ENCODE measurements at places on chromosomes 7 and 10.

DNA sequence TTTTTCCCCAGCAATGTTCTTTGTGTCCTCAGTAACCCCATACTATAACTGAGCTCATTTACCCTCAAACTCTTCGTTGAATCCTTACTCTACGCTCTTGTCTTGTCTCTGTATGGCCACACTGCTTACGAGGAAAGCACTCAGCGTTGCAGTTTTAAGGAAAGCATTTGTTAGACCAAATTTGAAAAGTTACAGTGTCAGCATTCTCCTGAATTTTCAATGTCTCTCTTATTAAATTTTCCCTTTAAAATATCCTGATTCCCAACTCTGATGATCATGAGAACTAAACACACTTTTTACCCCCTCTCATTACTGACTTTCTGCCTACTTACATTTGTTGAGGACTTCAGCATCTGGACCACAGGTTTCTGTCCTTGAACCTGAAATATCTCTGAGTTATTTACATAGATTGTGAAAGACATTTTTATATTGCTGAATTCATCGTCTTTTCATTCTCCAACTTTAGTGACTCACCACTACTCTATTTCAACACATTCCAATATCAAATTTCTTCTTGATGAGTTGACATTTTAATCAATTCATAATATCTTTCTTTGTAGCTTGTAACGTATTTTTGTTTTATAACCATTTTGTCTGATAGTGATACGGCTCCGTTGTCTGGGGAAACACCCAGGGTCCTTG is 19.8 kb upstream of the VWDE start:
- no peak for DNase-seq

DNA sequence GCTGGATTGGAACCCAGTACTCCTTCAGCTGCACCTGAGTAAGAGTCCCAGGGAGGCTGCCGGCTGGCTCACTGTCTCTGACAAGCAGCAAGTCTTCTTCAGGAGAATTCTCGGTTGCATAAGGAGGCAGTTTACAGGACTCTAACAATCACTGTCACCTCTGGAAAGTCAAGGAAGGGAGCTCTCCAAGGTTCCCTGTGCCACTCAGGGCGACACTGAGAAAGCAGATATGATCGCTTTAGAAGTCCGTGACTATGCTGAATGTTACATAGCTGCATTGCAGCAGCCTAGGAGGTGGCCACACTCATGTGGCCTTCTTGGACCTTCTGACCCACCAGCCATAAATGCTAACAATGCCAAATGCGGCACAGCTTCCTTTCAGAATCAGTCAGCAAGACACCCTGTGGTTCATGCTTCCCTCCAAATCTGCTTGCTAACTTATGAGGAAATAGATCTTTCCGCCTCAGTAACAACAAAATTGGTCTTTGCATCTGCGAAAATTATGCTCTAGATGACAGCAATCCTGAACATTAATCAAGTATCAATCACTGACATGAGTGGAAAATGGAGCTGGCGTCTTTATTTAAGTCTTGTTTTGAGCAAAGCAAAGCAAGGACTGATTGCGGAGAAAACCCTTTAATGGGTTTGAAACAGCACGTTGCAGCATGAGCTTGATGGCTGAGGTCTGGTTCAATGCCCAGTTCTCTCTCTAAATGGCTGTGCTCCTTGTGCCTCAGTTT is 132.9 kb downstream of the ATXN7L1 start:
- no peak for DNase-seq

- no peak for DNase-seq
These were observed 192.0 kb downstream of the ADK start for GRCh38 chr10:74342991-74343390.

- DNase-seq, result no peak
These were observed 73.6 kb downstream of the EPC1 start for GRCh38 chr10:32273336-32273735.

DNA sequence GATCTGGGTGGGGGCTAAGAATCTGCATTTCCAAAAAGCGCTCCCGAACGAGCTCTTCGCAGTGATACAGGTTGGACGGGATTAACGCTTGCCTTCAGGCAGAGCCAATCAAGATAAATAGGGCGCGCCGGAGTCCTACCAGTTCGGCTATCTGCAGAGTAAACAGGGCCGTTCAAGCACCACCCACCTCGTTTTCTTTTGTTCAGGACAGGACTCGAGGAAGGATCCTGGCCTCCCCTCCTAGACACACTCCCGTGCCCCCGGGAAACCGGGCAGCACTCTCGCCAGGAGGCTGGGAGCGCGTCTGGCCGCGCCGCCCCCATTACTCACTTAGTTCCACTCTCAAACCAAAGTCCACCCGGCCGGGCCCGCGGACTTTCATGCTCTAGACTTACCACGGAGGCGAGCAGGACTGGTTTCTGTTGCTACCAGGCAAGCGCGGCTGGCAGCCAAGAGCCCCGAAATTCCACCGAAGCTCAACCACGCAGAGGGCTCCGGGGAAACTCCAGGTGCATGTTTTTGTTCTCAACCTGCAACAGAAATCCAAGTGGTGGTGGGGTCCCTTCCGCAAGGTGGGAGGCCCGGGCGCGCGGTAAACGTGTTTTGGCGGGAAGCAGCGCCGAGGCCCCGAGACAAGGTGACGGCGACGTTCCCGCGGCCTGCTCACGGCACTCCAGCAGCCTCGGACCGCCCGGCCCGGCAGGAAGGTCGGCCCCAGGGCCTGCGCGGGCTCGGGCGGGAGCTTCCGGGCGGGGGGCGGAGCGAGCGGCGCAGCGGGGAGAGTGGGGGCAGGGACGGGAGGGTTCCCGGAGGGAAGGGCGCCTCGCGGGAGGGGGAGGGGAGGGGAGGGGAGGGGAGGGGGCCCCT is 12.7 kb downstream of the HNRNPF start:
- DNase-seq, result peak; percentile 83

GRCh38 chr10:43891241-43891640 is 242.6 kb upstream of the ZNF32 start:
- no peak for DNase-seq

GRCh38 chr7:155337946-155338631 is 40.4 kb downstream of the INSIG1 start:
- no peak for DNase-seq

DNA sequence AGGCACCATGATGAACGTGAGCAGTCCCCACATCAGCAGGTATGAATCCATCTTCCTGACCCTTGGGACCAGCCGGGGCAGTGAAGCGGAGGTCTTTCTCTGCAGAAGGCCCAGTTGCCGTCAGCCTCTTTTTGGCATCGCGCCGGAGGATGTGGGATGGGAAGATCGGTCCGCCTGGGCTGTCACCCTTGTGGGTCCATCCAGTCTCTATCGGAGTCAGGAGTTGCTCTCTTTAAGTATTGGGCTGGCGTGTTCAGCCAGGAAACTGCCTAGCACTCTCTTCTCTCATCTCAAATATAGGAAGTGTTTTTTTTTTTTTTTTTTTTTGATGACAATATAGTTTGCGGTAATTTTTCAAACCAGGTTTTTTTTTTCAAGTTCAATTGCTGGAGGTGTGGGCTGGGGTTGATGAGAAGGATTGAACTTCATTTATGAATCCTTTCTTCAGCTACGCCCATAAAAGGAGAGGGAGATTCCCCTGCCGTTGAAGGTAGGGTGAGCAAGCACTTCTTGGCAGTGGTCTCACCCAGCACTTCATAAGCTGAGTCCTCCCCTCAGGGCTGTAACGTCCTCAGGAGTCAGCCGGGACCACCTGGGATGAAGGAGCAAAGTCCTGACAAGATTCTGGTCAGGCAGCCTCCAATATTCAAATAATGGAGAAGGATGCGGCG is at the start of gene IL2RA:
TSS of gene IL2RA (minus strand) at position 267 of the 671 bp plus-strand sequence. CDS start at position 51, 216 bp downstream.
- no peak for DNase-seq

GRCh38 chr10:111473361-111473760 is 396.5 kb downstream of the ADRA2A start:
- no peak for DNase-seq

- DNase-seq, result no peak
These were observed 11.5 kb downstream of the ABCB4 start for GRCh38 chr7:87463982-87464381.

DNA sequence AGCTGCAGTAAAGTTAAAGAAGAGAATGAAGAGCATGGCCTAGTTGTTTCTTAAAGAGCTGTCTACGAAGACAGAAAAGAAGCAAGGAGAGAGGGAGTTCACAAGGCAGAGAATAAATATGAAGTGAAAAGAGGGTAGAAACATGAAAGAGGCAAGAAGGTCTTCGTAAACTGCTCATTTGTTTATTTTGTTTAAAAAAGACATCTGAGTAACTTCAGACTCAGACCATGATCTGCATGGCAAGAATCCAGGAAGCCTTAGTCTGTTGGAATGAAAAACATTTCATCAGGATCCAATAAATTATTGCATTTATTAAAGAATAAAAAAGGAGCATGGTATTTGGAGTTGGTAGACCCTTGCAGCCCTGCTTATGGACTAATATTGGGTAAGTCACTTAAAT is 151.1 kb downstream of the SEM1 start:
- no peak for DNase-seq

GRCh38 chr10:72736176-72736827 is 44.4 kb downstream of the MCU start:
- no peak for DNase-seq

DNA sequence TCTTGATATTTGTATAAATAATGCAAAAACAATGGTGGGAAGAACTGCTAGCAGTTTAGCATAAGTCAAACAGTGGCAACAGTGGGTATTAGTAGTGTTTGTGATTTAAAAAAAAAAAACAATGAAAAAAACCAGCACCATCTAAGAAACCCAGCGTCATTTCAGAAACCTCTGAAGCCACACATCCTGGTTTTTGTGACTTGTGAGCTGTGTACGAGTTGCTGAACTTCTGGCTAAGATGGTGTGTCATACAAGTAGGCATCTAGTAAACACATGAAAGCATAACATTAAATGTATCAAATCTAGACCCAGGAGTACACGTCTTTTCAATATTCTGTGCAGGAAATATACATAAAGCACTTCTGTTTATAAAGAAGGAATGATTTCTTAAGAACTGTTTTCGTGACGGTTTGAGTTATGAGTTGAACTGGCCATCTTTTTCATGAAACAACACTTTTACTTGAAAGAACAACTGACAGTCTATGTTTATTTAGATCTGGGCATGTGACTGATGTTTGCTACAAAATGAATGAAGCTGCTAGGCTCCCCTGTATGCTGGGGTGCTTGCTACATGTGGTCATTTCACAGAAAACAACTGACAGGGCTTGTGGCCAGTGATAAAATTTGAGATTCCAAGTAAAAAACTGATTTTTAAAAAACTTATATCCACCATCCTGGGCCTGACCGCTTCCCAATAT is 143.5 kb downstream of the PIP4K2A start:
- DNase-seq, result no peak

GRCh38 chr10:7895699-7896090 is 77.4 kb downstream of the TAF3 start:
- no peak for DNase-seq

GRCh38 chr7:158097453-158098124 is 490.0 kb downstream of the PTPRN2 start:
- DNase-seq, result peak; percentile 45

DNA sequence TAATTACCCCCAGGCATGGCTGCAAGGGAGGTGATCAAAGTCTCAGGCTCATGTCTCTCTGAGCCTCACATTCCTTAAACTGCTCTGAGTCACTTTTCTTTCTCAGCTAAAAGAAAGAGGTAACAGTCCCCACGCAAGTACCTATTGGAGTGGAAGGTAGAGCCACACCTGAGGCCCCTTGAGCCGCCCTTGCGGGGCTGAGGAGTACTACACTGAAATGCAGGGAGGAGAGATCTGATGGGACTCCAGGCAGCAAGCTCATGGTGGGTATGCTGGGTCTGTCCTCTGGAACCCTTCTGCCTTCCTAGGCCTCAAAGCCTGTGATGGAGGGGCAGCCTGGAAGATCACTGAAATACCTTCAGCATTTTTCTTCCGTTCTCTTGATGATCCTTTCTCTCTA is 960.0 kb downstream of the DNAJB9 start:
- no peak for DNase-seq

- no peak for DNase-seq
These were observed 29.6 kb upstream of the TMEM213 start for GRCh38 chr7:138768241-138768640.

DNA sequence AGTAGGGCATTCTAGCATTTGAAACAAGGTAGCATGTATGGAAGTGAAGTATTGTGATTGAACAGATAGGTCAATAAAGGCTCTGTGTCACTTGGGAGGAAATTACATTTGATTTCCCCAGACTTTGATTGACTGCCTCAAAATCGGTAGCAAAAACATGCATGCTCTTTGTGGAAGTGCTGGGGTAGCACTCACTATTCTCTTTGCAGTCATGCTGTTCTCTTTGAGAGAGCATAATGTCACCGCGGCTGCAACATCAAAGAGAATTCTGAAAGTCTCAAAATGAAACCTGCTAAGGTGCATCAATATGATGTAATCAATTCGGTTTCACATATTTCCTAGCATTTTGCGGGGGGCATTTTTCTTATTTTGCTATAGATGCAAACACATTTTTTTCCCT is 64.2 kb downstream of the ARMC3 start:
- DNase-seq, result no peak

DNA sequence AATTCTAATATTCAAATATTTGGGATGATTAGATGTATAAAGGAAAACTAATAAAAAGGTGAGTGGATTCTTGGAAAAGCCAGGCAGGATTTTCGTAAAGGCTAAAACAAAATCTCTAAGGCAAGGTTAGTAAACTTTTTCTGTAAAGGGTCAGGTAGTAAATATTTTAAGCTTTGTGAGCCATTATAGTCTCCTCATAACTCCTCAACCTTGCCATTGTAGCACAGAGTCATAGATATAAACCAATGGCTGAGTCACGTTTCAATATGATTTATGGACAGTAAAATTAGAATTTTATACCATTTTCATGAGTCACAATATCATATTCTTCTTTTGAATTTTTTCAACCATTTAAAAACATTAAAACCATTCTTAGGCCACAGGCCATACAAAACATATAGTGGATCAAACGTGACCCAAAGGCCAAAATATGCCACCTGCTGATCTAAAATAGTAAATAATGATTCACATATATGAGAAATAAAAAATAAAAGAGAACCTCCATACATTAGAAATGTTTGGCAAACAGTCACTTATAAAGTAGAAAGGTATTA is 651.8 kb upstream of the LRRTM3 start:
- DNase-seq, result no peak

DNA sequence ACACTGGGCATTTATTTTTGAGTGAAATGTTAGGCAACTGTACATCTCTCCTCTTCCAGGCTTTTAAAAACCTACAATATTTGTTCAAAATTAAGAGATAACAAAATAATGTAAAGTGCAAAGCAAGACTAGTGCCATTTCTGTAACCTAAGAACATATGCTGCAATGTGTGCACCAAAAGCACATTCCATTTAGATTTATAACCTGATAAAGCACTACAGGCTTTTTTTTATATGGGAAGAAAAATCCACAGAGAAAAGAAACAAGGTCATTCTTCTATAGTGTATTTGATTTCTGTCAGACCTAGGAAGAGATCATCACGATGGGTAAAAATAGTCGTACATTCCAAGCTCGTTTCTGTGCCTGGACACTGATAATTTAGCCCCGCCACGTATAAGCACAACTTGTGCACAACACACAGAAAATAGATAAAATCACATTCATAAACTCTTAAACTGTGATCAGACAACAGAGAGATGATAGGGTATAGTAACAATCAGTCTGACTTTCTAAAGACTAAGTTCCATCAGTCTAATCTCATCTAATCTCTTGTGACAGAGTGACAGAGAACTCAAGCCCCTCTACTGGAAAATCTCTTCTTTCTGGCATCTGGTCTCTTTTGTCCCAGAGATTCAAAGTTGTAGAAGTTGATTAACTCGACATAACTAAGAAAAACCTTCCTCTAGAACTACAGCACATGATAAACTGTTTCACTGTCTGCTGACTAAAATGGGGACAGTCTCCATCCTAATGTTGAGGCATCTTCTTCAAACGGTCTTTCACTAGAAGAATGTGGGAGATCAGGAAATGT is 6.7 kb downstream of the LAMB1 start:
- no peak for DNase-seq
